Thoracic aorta (tissue), 2 donors: ENCODE measurements at places on chromosomes 6 and 20. TPM values are rescaled to one million over a fixed set of nuclear protein-coding genes. Genes with fewer than 3 reads are reported as not detected.

DNA sequence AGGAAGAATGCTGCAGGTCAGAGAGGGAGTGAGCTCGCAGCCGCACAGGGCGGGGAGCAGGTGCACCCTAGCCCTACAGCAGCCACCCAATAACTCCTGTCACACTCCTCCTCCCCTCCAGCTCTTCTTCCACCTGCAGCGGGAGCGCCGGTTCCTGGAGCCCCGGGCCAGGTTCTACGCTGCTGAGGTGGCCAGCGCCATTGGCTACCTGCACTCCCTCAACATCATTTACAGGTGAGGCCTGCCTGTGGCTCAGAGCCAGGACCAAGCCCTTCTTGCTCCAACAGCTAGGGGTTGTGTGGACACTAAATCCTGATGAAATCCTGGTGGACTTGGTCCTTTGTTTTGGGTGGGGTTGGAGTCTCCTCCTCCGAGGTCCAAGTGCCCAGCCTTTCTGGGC, 11.7 kb downstream of the SGK2 start:
- no peak overlapping the region for H3K27ac ChIP-seq
- no peaks in the 10 kb centered on the region for H3K36me3 ChIP-seq
- H3K4me3 ChIP-seq: no peak overlapping the region
- H3K27me3 ChIP-seq: no peaks in the 10 kb centered on the region

The CEBPB gene
- total RNA-seq: 113 TPM

The TMEM200A gene
- total RNA-seq: 3.7 TPM

- DNase-seq: no peak
- H3K36me3 ChIP-seq: no peaks in the 10 kb centered on the region
- H3K4me1 ChIP-seq: peaks cover 9% of the 10 kb centered on the region
- H3K4me3 ChIP-seq: no peak overlapping the region
- H3K27me3 ChIP-seq: no peaks in the 10 kb centered on the region
Observed at GRCh38 chr6:12065321-12066140, 53.4 kb downstream of the HIVEP1 start.

DNA sequence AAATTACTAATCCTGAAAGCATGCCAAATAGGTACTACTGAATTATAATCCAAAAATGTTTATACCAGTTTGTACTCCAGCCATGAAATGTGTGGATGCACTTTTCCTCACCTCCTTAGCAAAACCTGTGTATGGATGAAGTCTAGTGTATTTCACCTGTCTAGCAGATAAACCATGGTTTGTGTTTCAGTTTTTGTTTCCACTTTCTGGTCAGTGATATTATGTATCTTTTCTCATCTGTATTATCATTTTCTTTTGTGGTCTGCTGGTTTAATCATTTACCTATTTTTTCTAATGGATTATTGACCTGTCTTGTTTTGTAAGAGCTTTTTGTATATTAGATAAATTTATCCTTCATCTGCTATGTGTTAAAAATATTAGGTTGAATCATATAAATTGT, 41.0 kb upstream of the TMEM217 start:
- H3K4me1 ChIP-seq: no peaks in the 10 kb centered on the region
- no peak overlapping the region for H3K27ac ChIP-seq
- peaks cover 17% of the 10 kb centered on the region for H3K36me3 ChIP-seq
- no peak for DNase-seq

GRCh38 chr6:24093381-24093780, 32.6 kb upstream of the NRSN1 start:
- no peak overlapping the region for H3K4me3 ChIP-seq
- H3K36me3 ChIP-seq: no peaks in the 10 kb centered on the region
- DNase-seq: no peak

- no peak overlapping the region for H3K4me3 ChIP-seq
- H3K27me3 ChIP-seq: no peaks in the 10 kb centered on the region
- no peaks in the 10 kb centered on the region for H3K36me3 ChIP-seq
- H3K27ac ChIP-seq: no peak overlapping the region
- no peaks in the 10 kb centered on the region for H3K4me1 ChIP-seq
Observed at GRCh38 chr6:51792273-51793030, 295.0 kb downstream of the PKHD1 start.

The CRISP2 gene
- total RNA-seq: not detected

The UNC5CL gene
- 2.2 TPM for total RNA-seq

DNA sequence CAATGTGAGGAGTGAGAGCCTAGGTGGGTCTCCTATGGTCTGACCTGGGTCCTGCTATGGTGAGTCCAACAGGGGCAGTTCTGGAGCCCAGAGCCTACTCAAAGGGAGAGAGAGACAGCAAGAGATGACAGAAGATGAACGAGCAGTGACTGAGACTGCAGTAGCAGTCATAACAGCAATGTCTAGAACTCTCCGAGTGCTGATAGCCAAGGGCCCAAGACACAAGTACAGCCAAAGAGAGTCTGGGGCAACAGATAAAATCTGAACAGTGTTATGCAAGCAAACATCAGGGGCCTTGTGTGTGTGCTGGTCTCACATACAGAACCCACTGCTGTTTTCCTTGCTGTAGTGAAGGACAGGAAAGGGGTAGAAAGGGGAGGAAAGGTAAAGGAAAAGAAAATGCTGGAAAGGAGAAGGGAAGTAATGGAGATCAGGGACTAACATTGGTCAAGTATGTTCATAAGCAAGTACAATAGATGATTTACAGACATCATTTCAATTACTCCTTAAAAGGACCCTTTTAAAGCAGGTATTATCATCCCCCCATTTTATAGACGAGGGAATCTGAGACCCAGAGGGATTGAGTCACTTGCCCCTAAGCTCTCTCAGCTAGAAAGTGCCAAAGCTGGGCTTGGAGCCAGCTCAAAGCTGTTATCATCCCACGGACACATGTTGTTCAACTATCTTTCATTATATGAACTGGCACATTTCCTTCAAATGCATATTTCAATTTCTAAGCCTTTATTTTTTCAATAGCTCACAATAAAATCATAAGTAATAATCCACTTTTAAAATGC, 182.3 kb upstream of the RAB32 start:
- H3K4me3 ChIP-seq: no peak overlapping the region
- no peaks in the 10 kb centered on the region for H3K4me1 ChIP-seq
- H3K27ac ChIP-seq: no peak overlapping the region
- no peaks in the 10 kb centered on the region for H3K27me3 ChIP-seq
- H3K36me3 ChIP-seq: no peaks in the 10 kb centered on the region

GRCh38 chr6:12449447-12449846, 159.3 kb downstream of the EDN1 start:
- no peaks in the 10 kb centered on the region for H3K27me3 ChIP-seq
- DNase-seq: no peak
- H3K27ac ChIP-seq: no peak overlapping the region
- no peak overlapping the region for H3K4me3 ChIP-seq
- H3K36me3 ChIP-seq: no peaks in the 10 kb centered on the region
- peaks cover 6% of the 10 kb centered on the region for H3K4me1 ChIP-seq

DNA sequence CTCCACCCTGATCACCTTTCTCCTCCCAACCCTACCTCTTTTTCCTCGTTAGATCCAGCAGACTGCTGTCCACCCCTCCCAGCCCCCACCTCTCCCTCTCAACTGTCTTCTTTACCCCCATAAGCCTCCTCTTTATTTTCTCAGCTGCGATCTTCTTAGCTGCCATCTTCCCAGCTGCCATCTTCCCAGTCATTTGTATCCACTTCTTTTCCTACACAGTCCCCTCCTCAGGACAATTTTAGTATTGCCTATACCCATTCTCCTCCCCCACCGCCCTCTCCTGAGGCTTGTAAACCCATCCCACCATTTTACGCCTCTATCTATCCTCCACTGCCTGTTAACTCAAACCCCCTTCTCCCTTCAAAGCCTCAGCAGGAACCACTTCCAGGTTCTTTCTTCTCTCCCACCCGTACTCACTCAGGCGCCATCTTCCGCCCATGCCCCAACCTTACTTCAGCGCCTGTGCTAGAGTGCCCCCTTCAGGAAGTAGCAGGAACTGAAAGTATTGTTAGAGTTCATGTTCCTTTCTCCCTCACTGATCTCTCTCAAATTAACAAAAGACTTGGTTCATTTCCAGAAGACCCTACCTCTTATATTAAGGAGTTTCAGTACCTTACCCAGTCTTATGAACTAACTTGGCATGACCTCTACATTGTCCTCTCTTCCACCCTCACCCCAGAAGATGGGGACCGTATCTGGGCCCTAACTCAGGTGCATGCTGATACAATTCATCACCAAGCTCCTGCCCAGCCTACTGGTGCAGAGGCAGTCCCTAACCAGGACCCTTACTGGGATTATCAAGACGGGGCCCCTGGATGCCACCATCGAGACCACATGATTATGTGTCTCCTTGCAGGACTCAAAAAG, 236.0 kb downstream of the ADGRG6 start:
- no peak for DNase-seq
- H3K36me3 ChIP-seq: no peaks in the 10 kb centered on the region
- no peak overlapping the region for H3K27ac ChIP-seq
- no peak overlapping the region for H3K4me3 ChIP-seq
- H3K27me3 ChIP-seq: no peaks in the 10 kb centered on the region

DNA sequence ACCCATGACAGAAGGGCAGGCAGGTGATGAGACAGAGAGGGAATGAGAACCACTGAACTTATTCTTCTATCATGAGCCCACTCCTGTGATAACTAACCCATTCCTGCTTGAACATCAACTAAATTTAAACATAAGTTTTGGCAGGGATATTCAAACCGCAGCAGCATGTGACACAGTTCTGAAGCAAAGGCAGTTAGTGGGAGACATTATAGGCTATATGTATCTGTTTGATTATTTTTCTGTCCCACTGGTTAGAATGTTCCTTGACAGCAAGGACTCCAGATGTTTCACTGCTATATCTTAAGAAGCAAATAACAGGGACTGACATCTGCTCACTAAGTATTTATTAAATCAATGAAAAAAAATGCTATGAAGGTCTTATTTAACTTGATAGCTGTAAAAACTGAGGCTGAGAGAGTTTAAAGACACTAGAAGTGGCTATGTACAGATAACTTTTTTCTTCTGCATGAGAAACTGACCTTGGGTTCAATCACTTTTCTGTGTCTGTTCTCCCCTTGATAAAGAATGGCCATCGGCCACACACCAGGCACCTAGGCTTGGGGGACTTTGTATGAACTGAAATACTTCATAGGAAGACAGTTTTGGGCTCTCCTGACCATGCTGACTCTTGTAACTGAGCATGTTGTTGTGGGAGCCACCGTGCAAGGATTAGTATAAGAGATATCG, 90.9 kb downstream of the CEP162 start:
- H3K27me3 ChIP-seq: no peaks in the 10 kb centered on the region
- no peak for DNase-seq
- no peaks in the 10 kb centered on the region for H3K4me1 ChIP-seq
- no peak overlapping the region for H3K4me3 ChIP-seq
- H3K36me3 ChIP-seq: no peaks in the 10 kb centered on the region

DNA sequence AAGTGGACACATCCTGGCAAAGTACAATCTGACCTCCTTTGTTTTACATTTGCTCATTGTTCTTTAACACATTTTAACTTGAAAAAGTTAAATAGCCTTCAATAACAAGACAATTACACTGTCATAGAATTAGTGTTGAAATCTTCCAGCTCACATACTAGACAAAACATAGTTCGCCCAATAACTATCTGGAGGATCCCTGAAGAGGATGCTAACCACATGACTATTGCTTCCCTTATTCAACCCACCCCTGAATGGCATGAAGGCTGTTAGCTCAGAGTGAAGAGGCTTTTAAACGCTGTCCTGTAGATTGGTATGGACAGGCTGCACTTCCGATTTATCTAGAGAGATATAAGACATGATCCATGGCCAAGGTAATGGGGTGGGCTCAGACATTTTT, 15.0 kb upstream of the DSE start:
- no peak overlapping the region for H3K27ac ChIP-seq
- no peaks in the 10 kb centered on the region for H3K36me3 ChIP-seq
- no peaks in the 10 kb centered on the region for H3K27me3 ChIP-seq
- peaks cover 18% of the 10 kb centered on the region for H3K4me1 ChIP-seq

The PDYN gene
- not detected for total RNA-seq

- no peaks in the 10 kb centered on the region for H3K4me1 ChIP-seq
- no peak for DNase-seq
- no peak within 1 kb of the TSS for H3K27ac ChIP-seq
- no peaks in the 10 kb centered on the region for H3K36me3 ChIP-seq
- no peak within 1 kb of the TSS for H3K4me3 ChIP-seq
- H3K27me3 ChIP-seq: no peaks in the 10 kb centered on the region
Observed at GRCh38 chr20:45704969-45705637, at the start of gene WFDC10B. TSS of gene WFDC10B (minus strand) at chr20:45705019. CDS start at chr20:45685992, 19,027 bp downstream.

GRCh38 chr6:1111361-1111760, 200.5 kb upstream of the FOXQ1 start:
- no peaks in the 10 kb centered on the region for H3K27me3 ChIP-seq
- H3K4me1 ChIP-seq: no peaks in the 10 kb centered on the region
- H3K27ac ChIP-seq: no peak overlapping the region
- H3K36me3 ChIP-seq: no peaks in the 10 kb centered on the region

DNA sequence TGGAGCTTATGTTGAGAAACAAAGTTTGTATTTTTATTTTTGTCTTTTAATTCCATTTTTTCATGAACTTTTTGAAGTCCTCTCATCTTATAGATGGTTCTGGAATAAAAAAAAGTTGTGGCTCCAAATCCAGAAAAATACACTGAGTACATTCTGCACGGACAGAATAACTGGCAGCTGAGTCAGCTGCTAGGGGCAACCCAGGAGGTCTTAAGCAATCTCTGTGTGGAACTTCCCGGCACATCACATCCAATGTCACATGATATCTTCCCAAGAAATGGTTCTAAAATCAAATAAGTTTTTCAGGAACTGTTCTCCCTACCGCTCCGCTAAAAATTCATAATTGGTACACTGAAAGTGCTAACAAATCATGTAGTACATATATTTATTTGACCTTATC, 29.8 kb downstream of the SLC13A3 start:
- no peaks in the 10 kb centered on the region for H3K36me3 ChIP-seq
- H3K27ac ChIP-seq: no peak overlapping the region
- DNase-seq: no peak
- H3K4me1 ChIP-seq: no peaks in the 10 kb centered on the region
- H3K4me3 ChIP-seq: no peak overlapping the region

The PGBD1 gene
- total RNA-seq: 8.3 TPM

DNA sequence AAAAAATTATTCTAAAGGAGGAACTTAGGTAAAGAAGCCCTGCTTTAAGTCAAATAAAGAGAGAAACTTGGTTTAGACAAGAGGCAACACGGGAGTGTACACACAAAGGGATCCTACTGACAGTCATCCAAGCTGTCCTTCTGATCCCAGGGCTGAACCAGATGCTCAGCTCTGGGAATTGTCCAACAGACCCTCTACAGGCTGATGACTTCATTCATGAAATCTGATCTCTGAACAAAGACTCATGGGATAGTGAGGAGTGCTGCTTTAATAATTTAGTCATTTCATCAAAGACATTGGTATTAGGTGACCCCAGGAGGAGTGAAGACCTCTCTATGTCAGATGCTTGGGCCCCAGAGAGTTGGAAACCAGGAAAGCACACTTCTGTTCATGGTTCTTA, 65.6 kb upstream of the ARMH2 start:
- H3K4me3 ChIP-seq: no peak overlapping the region
- H3K4me1 ChIP-seq: no peaks in the 10 kb centered on the region
- no peak for DNase-seq
- H3K36me3 ChIP-seq: no peaks in the 10 kb centered on the region
- H3K27me3 ChIP-seq: no peaks in the 10 kb centered on the region

DNA sequence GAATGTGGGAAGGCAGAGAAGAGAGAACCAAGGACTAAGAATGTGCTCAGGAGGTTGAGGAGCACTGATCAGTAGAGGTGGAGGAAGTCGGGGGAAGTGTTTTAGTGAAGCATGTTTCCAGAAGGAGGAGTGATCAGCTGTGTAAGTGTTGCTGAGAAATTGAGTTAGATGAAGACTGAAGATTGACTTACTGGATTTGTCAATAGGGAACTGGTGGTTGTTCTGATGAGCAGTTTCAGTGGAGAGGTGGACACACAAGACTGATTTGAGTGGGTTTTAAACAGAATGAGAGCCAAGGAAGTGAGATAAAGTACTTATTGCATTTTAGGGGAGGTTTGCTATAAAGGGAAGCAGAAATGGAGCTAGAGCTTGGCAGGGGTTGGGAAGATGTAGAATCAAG, 182.6 kb downstream of the CDKAL1 start:
- H3K36me3 ChIP-seq: no peaks in the 10 kb centered on the region
- no peak overlapping the region for H3K27ac ChIP-seq
- no peaks in the 10 kb centered on the region for H3K4me1 ChIP-seq
- H3K27me3 ChIP-seq: no peaks in the 10 kb centered on the region
